ENCODE measurements at places on chromosomes 6 and 20. TPM values are rescaled to one million over a fixed set of nuclear protein-coding genes. Genes with fewer than 3 reads are reported as not detected.

DNA sequence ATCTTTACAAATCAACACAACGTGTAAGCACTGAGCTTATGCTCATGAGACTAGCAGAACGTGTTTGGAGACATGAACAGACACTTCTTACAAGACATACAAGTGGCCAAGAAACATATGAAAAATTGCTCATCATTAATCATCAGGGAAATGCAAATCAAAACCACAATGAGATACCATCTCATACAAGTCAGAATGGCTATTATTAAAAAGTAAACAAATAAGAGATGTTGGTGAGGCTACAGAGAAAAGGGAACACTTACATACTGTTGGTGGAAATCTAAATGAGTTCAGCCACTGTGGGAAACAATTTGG, 327.9 kb upstream of the SOX4 start:
- DNase-seq = no peak

The APOM gene
- total RNA-seq = 4.0 TPM

The CSTF1 gene
- total RNA-seq = 23.7 TPM

GRCh38 chr6:139338795-139339194, 35.7 kb downstream of the CITED2 start:
- DNase-seq = no peak

The ADGRB3 gene
- not detected for total RNA-seq

GRCh38 chr20:24674921-24675605, 205.6 kb downstream of the SYNDIG1 start:
- no peak for DNase-seq

DNA sequence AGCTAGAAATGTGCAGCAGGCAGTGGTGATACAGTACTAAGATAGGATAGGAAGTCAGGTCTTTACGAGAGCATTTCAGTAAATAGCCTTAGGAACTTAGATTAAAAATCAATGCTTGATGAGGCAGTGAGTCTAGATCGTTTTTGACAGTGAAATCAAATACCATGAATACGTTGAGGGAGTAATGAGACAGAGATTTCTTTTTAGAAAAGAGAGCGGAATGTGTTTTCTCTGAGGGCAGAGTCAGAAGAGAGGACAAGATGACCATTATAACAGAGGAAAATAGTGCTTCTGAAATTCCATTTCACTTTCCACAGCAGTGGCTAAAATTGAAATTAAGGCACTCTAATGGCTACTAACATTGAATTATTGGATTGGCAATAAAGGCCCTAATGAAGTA, 339.6 kb downstream of the UTRN start:
- no peak for DNase-seq

The CD24 gene
- not detected for total RNA-seq

GRCh38 chr20:21230220-21230619, 72.9 kb upstream of the XRN2 start:
- no peak for DNase-seq

The FAM83C gene
- total RNA-seq = not detected

DNA sequence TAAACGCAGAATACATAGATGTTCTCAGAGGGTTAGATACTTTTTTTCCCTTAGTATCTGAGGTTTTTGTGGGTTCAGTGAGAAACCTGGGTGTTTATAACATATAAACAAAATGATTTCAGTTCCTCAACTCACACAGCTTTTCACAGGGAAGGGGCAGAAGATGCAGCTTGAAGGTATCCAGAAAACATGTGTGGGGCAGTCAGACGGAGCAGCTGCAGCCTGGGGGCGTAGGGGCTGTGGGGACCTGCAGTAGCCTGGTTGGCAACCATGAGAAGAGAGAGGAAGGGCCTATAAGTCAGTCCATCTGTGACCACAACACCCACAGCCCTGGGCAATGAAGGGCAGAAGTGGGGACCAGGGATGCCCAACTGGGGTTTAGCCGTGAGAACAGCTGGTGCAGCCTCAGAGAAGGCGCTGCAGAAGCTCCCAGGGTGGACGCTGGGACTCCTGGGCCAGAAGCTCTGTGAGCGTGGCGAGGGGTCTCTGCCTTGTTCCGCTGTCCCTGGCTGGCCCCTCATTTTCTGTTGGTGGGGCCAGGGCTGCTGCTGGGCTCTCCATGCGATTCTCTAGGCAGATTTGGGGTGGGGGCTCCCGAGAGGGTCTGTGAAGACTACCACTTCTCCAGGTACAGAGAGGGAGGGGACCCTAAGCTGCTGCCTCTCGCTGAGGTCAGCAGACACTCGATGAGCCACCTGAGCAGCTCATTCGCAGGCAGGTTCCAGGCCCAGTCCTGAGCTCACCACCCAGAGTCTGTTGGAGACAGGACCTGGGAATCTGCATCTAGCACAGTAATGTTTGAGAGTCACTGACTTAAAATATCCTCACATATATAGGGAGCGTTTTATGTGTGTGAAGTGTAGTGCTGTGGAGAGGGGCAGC, 181.2 kb downstream of the ZDHHC14 start:
- DNase-seq = no peak

GRCh38 chr6:134003542-134003951, 48.9 kb downstream of the SLC2A12 start:
- DNase-seq = no peak

The TXLNB gene
- total RNA-seq = 0.42 TPM

The RBBP8NL gene
- total RNA-seq = not detected

The MLN gene
- not detected for total RNA-seq

GRCh38 chr6:86744048-86744447, 193.3 kb upstream of the HTR1E start:
- DNase-seq = no peak
